Activated CD4-positive, alpha-beta T cell treated with anti-CD3 and anti-CD28 coated beads, Interleukin-2, amount 10 ng/mL, durations not matched to agents 7 days and 5 days (primary cell): ENCODE measurements at places on chromosomes 1 and 21.

GRCh38 chr1:216190438-216190837 lies 232.8 kb downstream of the USH2A start:
- DNase-seq = no peak

DNA sequence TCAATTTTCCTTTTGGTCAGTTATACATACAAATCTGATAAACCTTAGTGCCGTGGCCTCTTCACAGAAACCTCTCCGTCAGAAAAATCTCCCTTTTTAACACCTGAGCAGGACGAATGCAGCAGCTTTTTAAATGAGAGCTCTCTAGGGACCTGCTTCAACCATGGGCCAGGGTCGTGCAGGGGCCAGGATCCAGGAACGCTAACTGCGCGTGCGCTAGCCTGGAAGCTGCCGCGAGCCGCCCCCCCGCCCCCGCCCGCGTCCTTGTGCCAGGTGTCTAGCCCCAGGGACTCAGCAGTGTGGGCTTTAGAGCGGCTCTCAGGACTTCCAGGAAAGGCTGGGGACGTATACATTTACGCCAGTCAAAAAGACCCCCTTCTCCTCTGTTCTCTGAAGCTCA lies 136.8 kb upstream of the FMN2 start:
- DNase-seq = no peak

DNA sequence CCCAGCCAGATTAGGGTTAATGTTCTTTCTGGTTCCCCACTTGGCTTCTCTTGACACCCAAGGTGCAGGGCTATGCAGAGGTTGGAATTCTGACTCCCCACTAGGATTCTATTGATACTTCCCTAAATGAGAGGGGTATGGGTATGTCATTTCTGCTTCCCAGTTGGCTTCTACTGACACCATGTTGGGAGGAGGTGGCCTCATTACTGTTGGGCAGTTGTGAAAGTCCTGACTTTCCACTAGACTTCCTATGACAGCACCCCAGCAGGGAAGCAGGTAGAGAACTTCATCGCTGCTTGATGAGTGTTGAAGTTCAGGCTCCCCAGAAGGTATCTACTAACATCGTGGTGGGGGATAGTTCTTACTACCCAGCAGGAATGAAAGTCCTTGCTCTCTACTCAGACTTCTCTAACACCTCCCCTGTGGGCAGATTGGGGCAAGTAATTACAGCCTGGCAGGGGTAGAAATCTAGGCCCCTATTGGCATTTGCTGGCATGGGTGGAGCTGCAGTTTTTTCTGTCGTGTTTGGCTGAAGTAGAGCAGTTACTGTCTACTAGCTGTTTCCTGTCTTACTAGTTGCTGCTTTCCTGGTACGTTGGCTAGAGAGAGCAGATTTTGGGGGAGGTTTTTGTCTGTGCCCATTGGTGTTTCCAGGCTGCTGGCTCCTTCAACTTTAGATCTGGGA lies 41.5 kb downstream of the ZYG11B start:
- no peak for DNase-seq

- no peak for DNase-seq
Measured at GRCh38 chr1:11027316-11027715, 14.9 kb downstream of the TARDBP start.
